PC-9 (cell line): ENCODE measurements at places on chromosomes 2 and 18.

- H3K4me3 ChIP-seq = no peak overlapping the region
- no peak overlapping the region for H3K27ac ChIP-seq
- no peak for DNase-seq
- H3K4me1 ChIP-seq = no peaks in the 10 kb centered on the region
- no peaks in the 10 kb centered on the region for H3K36me3 ChIP-seq
- H3K27me3 ChIP-seq = no peaks in the 10 kb centered on the region
Observed at GRCh38 chr2:128594651-128594910, 275.9 kb upstream of the HS6ST1 start.

DNA sequence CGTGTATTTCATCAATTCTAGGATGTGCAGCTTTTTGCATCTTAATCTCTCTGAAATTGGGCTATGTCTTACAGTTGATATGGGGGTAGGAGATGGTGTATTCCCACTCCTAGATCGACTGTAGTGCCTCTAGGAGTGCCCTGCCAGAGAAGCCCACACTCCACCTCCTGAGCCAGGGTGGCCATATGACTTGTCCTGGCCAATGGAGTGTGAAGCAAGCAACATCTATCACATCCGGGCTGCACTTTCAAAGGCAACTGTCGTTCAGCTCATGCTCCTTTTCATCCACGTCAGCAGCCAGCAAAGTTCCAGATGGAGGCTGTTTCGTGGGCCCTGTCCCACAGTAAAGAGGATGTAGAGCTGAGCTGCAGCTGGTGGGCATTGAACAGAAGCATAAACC is 149.4 kb upstream of the SLC1A4 start:
- H3K36me3 ChIP-seq = no peaks in the 10 kb centered on the region
- H3K4me3 ChIP-seq = no peak overlapping the region
- DNase-seq = no peak
- peaks cover 59% of the 10 kb centered on the region for H3K4me1 ChIP-seq

DNA sequence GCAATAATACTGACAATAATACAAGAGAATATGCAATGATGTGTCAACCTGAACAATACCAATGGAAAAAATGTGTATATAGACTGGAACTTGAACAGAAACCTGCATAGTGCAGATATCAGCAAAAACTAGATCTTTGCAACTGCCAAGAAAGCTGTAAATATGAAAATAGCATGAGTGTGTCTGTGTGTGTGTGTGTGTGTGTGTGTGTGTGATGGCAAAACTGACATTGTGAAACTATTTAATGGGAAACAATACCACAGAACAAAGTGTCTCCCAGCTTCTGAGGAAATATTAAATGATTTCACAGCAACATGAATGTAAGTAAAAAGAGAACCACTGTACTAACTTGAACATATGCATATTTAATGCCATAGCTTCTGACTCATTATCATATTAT is 558.2 kb upstream of the LINC00305 start:
- no peak overlapping the region for H3K27ac ChIP-seq
- DNase-seq = no peak
- no peak overlapping the region for H3K4me3 ChIP-seq
- no peaks in the 10 kb centered on the region for H3K27me3 ChIP-seq
- H3K4me1 ChIP-seq = no peaks in the 10 kb centered on the region

- peaks cover 26% of the 10 kb centered on the region for H3K4me1 ChIP-seq
- no peaks in the 10 kb centered on the region for H3K36me3 ChIP-seq
- H3K4me3 ChIP-seq = no peak overlapping the region
Observed at GRCh38 chr2:219280651-219281050, 1.5 kb downstream of the DNAJB2 start.

- H3K4me1 ChIP-seq = no peaks in the 10 kb centered on the region
- H3K36me3 ChIP-seq = no peaks in the 10 kb centered on the region
- no peak overlapping the region for H3K27ac ChIP-seq
- no peak for DNase-seq
- no peak overlapping the region for H3K4me3 ChIP-seq
Observed at GRCh38 chr2:194815475-194815874, 841.6 kb upstream of the SLC39A10 start.

DNA sequence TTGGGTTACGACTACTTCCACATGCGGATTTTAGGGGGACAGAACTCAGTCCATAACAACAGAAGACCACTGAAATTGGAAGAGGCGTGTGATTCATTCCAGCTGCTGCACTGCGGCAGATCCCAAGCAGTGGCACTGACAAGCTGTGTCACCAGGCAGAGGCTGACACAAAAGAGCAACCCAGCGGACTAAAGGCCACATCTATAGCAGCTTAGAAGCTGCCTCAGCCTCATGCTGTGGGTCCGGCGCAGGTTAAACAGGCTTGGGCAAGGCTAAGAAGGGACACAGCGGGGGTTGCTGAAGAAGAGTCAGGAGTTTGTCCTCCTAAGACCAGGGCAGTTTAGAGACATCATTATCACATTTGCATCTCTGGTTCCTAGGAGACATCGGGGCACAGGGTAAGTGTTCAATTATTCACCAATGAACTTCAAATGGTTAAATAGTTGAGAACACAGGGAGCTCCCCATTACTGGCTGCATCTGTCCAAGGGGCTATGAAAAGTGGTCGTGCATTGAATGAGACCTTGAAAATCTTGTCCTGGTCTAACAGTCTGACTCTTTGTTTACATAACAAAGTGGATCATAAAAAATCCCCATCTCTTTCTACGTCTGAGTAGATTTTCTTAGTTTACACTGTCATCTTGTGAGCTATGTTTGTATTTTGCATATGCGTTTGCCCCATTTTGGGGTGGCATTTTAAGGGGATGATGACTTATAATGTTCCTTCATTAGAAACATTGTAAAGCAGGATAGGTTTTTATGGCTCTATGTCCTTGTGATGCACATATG is 162.3 kb upstream of the TRIB2 start:
- H3K4me3 ChIP-seq = no peak overlapping the region
- no peaks in the 10 kb centered on the region for H3K27me3 ChIP-seq
- 0 out of 2 replicates have a peak overlapping the region, but pooled peaks have one; percentile 4 for H3K27ac ChIP-seq
- no peak for DNase-seq
- no peaks in the 10 kb centered on the region for H3K36me3 ChIP-seq

- H3K4me1 ChIP-seq = peaks cover 28% of the 10 kb centered on the region
- no peaks in the 10 kb centered on the region for H3K36me3 ChIP-seq
- no peak overlapping the region for H3K4me3 ChIP-seq
- no peak for DNase-seq
Observed at GRCh38 chr2:120568089-120568974, 167.3 kb upstream of the GLI2 start.

GRCh38 chr18:44788334-44788733 is 107.6 kb downstream of the SETBP1 start:
- H3K4me1 ChIP-seq = peaks cover 16% of the 10 kb centered on the region
- H3K27ac ChIP-seq = no peak overlapping the region
- H3K4me3 ChIP-seq = no peak overlapping the region
- H3K36me3 ChIP-seq = no peaks in the 10 kb centered on the region
- H3K27me3 ChIP-seq = no peaks in the 10 kb centered on the region
- no peak for DNase-seq

- H3K4me3 ChIP-seq = no peak overlapping the region
- DNase-seq = peak; percentile 20
- H3K27ac ChIP-seq = no peak overlapping the region
- no peaks in the 10 kb centered on the region for H3K27me3 ChIP-seq
Observed at GRCh38 chr2:221529943-221530652, 42.0 kb downstream of the EPHA4 start.

DNA sequence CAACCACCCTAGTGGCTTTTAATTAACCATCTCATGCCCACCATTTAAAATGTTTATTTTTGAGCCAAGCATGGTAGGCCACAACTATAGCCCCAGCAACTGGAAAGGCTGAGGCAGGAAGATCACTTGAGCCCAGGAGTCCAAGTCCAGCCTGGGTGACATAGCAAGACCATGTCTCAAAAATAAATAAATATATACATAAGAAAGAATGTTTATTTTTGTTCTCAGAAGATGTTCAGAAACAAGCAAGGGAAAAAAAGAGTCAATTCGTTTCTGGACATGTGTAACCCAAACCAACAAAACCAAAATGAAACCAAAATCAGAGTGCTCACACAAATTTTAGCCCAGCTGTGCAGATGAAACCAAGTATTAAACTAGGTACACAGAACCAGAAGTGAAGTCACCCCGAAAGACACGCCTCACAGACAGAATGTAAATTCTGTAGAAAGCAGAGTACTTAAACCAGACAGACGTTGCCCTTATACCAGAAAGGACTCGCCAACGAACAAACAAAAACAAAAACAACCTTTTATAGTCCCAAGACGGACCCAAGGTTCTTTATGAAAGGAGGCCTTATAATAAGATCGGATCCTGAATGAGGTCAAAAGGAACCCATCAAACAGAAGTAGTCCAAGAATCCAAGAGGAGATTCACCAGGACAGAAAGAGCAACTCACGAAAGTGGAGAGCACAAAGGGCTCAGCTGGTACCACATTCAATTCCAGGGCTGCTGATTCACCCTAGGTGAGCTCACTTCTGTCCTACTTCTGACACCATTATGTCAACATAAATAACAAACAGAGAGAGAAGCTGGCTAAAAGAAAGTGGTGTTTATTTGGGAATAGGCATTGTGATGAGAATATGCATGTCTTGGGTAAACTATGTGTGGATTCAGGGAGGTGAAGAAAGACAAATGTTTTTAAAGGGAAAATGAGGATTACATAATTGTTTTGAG is 31.8 kb upstream of the MTCL1 start:
- H3K27me3 ChIP-seq = no peaks in the 10 kb centered on the region
- H3K27ac ChIP-seq = peak overlapping the region; percentile 27; the same call in 1 of the 2 replicates
- peaks cover 32% of the 10 kb centered on the region for H3K4me1 ChIP-seq
- DNase-seq = no peak
- H3K4me3 ChIP-seq = no peak overlapping the region

DNA sequence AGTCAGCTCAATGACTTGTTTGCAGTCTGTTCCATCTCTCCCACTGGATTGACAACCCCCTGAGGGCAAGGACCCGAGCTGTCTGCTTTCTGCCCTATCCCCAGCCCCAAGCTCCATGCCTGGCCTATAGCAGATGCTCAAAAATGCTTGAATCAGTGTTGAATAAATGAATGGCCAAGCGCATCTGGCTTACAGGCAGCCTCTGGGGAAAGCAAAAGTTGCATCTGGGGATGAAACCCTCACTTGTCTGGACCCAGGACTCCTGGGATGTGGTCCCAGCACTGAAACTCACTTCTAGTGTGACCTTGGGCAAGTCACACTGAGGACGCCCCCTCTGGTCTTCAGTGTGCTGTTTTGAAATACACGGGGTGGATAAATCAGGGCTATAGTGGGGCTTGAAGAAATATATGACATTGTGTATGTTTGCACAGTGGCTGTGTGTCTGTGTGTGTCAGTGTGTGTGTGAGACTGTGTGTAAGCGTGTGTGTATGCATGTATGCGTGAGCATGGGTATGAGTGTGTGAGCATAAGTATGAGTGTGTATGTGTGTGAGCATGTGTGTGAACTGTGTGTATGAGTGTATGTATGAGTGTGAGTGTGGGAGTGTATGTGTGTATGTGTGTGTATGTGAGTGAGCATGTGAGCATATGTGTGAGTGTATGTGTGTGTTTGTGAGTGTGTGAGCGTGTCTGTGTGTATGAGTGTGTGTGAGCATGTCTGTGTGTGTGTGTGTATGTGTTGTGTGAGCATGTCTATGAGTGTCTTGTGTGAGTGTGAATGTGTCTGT is 27.8 kb upstream of the TNS1 start:
- H3K27me3 ChIP-seq = peaks cover 15% of the 10 kb centered on the region; the same call in 1 of the 2 replicates
- no peak overlapping the region for H3K27ac ChIP-seq
- H3K4me1 ChIP-seq = no peaks in the 10 kb centered on the region
- no peak for DNase-seq

DNA sequence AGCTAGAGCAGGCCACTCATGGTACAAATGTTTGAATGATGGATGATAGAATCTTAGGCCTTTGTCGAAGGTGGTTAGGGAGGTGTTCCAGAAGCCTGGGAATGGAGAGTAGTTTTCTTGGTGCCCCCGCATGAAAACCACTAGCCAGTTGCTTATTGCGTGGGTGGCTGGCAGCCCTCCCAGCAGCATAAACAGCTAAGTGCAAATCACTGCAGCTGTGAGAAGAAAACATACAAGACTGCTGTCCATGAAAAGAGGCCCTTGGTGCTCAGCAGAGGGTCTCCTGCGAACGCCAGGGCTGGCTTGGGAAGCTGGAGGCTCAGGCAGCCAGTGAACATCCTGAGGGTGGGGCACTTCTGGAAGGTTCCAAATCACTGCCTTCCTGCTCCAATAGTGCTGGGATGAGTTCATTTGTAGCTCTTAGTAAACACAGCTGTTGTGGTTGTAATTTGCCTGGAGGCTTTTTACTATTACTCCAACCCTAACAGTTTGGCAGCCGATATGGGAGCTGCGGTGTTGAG is 118.8 kb downstream of the MGAT5 start:
- no peaks in the 10 kb centered on the region for H3K36me3 ChIP-seq
- H3K4me1 ChIP-seq = no peaks in the 10 kb centered on the region
- DNase-seq = no peak
